ENCODE measurements at places on chromosomes 2 and 18. TPM values are rescaled to one million over a fixed set of nuclear protein-coding genes. Genes with fewer than 3 reads are reported as not detected.

- no peak overlapping the region for H3K4me3 ChIP-seq
- no peak for DNase-seq
- H3K36me3 ChIP-seq: no peaks in the 10 kb centered on the region
- no peak overlapping the region for H3K27ac ChIP-seq
- H3K4me1 ChIP-seq: no peaks in the 10 kb centered on the region
Observed at GRCh38 chr2:207385903-207386302, 143.9 kb upstream of the CREB1 start.

DNA sequence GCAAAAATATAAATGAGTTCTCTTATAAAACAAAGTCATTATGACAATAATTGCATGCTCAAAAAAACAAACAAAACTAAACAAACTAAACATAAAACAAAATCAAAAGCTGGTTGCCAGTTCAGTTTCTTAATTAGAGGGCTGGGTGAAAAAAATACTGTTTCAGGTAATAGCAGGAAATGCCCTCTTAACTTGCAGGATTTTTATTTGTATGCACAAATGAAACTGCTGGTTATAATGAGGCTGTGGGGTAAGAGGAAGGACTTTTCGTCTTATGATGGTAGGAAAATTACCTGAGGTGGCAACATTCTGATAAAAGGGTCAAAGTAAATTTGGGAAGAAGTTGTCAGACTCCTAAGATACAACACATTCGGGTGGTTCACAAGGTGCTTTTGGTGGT lies 21.5 kb upstream of the CDKL4 start:
- H3K36me3 ChIP-seq: peaks cover 22% of the 10 kb centered on the region
- no peak overlapping the region for H3K4me3 ChIP-seq
- H3K27me3 ChIP-seq: no peaks in the 10 kb centered on the region
- no peak for DNase-seq
- H3K4me1 ChIP-seq: no peaks in the 10 kb centered on the region

GRCh38 chr2:174704642-174705041 lies 59.6 kb downstream of the CHRNA1 start:
- no peak for DNase-seq
- H3K27me3 ChIP-seq: no peaks in the 10 kb centered on the region
- H3K36me3 ChIP-seq: no peaks in the 10 kb centered on the region
- no peak overlapping the region for H3K4me3 ChIP-seq
- no peaks in the 10 kb centered on the region for H3K4me1 ChIP-seq
- no peak overlapping the region for H3K27ac ChIP-seq

- H3K4me1 ChIP-seq: no peaks in the 10 kb centered on the region
- no peaks in the 10 kb centered on the region for H3K27me3 ChIP-seq
- no peaks in the 10 kb centered on the region for H3K36me3 ChIP-seq
- H3K4me3 ChIP-seq: no peak overlapping the region
- no peak overlapping the region for H3K27ac ChIP-seq
- DNase-seq: no peak
Observed at GRCh38 chr2:231211486-231211885, 13.1 kb downstream of the ARMC9 start.

- no peak overlapping the region for H3K27ac ChIP-seq
- H3K27me3 ChIP-seq: no peaks in the 10 kb centered on the region
- no peaks in the 10 kb centered on the region for H3K4me1 ChIP-seq
- H3K36me3 ChIP-seq: no peaks in the 10 kb centered on the region
- no peak overlapping the region for H3K4me3 ChIP-seq
Observed at GRCh38 chr18:11392980-11393885, 216.2 kb upstream of the SLC35G4 start.

- H3K4me3 ChIP-seq: no peak overlapping the region
- H3K36me3 ChIP-seq: no peaks in the 10 kb centered on the region
- DNase-seq: no peak
Observed at GRCh38 chr18:4256766-4257417, 198.2 kb downstream of the DLGAP1 start.

- H3K27ac ChIP-seq: no peak overlapping the region
- H3K4me1 ChIP-seq: no peaks in the 10 kb centered on the region
Observed at GRCh38 chr2:106638043-106638442, 150.9 kb downstream of the CD8B2 start.

The SIX3 gene
- total RNA-seq: not detected

The ATP8B1 gene
- 13.0 TPM for total RNA-seq

The B3GNT7 gene
- 9.4 TPM for total RNA-seq

The LRPPRC gene
- 39.2 TPM for total RNA-seq

The DSG2 gene
- total RNA-seq: 72.7 TPM

Data from right atrium auricular region (tissue), 2 donors.